ENCODE measurements at places on chromosomes 7 and 10.

- DNase-seq, result no peak
Measured at GRCh38 chr10:115974351-115974750, 298.7 kb downstream of the GFRA1 start.

GRCh38 chr10:79078367-79079053 lies 9.7 kb downstream of the ZMIZ1 start:
- no peak for DNase-seq

- DNase-seq, result no peak
Measured at GRCh38 chr7:147809786-147810185, 780.8 kb upstream of the C7orf33 start.

- DNase-seq, result no peak
Measured at GRCh38 chr7:23490357-23491135, 20.3 kb upstream of the IGF2BP3 start.

DNA sequence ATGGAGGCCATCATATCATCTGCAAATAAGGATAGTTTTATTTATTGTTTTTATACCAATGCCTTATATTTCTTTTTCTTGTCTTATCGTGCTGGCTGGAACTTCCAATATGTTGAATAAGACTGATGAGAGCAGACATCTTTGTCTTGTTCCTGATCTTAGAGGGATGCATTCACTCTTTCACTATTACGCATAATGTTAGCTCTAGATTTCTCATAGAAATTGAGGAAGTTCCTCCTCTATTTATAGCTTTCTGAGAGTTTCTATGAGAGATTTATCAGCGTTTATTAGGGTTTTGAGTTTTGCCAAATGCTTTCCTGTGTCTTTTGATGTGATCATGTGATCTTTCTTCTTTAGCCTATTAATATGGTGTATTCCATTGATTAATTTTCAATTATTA lies 49.3 kb downstream of the COL28A1 start:
- DNase-seq, result no peak

GRCh38 chr7:50834031-50834535 lies 51.4 kb upstream of the GRB10 start:
- DNase-seq, result no peak

DNA sequence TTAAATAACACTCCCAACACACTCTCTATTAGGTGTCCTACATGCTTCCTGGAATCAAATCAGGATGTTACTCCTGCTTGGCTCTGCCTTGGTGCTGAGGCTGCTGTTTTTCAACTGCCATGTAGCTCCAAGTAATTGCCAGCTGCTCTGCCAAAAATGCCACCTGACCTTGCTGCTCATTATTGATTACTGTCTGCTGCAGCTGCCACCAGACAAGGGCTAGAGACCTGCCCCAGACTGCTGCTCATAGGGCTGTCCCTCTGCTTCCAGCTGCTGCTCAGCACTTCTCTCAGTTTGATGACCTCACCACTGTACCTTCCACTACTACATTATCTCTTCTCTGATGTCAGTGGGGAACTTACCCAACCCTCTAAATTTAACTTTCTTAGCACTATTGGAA lies 102.5 kb downstream of the PCLO start:
- no peak for DNase-seq

GRCh38 chr10:62813453-62813852 lies 2.7 kb downstream of the EGR2 start:
- DNase-seq, result no peak

- no peak for DNase-seq
Measured at GRCh38 chr10:6944436-6944835, 364.4 kb upstream of the PRKCQ start.
